ENCODE measurements at places on chromosomes 4 and X.

- DNase-seq: no peak
These were observed 166.8 kb downstream of the AFAP1 start for GRCh38 chr4:7772711-7773385.

GRCh38 chrX:120560405-120560841 is 339 bp downstream of the CUL4B start:
- DNase-seq: no peak

DNA sequence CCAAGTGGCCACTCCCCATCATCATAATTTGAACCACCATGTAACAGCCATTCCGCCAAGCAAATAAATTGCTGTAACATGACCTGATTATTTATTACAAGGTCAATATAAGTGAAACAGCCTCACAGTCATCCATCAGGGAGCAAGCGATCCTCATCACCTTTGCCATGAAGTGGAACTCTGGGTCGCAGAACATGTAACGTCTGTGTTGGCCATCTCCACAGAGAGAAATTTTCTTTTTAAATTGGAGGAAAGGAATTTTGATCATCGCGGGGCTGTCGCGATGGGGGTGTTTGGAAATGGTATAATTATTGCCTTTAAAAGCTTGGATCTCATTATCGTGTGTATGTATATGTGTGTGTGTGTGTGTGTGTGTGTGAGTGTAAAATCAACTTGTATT is 90.2 kb downstream of the SHOX start:
- no peak for DNase-seq

GRCh38 chrX:107207089-107207488 is 678 bp downstream of the DNAAF6 start:
- no peak for DNase-seq

GRCh38 chrX:52270453-52271116 is 85.9 kb downstream of the MAGED4 start:
- DNase-seq: no peak

Data from NCI-H1694 (cell line).